ENCODE measurements at places on chromosomes 2 and 18.

DNA sequence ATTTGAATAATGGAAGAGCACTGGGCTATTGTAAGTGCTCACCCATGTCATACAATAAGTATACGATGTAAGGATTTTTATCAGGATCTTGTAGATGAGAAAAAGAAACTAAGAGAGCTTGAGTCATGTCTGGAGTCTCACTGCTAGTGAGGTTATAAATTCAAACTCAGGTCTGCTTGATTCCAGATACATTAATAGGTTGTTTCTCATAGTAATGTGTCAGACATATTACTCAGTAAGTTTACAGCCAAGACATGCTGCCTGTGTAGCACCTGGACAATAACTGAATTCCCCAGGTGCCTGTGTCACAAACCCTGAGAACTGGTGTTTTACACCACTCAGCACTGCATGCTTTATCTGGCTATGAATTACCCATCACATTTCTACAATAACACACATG, 216.9 kb upstream of the LRP1B start:
- DNase-seq = no peak

- no peak for DNase-seq
These were observed 15.1 kb upstream of the EML4 start for GRCh38 chr2:42153944-42154581.

- DNase-seq = no peak
These were observed 265.4 kb downstream of the ZNF385B start for GRCh38 chr2:179596018-179596417.

DNA sequence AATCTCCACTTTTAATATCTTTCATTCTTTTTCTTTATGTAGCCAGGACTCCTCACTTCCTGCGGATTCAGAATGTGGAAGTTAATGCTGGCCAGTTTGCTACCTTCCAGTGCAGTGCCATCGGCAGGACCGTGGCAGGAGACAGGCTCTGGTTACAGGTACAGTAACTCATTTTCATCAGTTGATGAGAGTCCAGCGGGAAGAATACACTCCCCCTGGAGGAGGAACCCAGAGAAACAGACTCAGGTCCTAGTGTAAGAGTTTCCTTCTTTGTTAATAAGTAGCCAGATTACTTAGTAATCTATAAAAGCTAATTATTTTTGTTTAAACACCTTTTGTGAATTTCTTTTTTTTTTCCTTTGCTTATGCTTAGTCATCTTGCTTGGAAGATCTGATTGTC, 359.4 kb downstream of the PTPRM start:
- peak; percentile 56 for DNase-seq

GRCh38 chr2:61177727-61178549, 15.9 kb downstream of the C2orf74 start:
- DNase-seq = peak; percentile 34

DNA sequence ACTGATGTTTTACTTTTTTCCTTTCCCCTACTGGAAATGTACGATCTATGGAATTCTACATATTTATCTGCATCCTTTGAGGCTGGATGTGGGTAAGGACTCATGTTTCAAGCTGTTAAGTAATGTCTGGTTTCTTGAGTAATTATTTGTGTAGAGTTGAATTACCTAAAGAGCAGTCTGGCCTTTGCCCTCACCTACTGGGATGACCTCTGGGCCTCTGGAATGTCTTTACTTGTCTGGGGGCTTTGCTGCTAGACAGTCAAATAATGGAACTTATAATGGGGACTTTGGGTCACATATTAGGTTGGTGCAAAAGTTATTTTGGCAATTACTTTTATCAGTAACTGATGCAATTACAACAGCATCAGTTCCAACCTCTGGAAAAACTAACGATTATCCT, 244.7 kb downstream of the CCDC178 start:
- no peak for DNase-seq

DNA sequence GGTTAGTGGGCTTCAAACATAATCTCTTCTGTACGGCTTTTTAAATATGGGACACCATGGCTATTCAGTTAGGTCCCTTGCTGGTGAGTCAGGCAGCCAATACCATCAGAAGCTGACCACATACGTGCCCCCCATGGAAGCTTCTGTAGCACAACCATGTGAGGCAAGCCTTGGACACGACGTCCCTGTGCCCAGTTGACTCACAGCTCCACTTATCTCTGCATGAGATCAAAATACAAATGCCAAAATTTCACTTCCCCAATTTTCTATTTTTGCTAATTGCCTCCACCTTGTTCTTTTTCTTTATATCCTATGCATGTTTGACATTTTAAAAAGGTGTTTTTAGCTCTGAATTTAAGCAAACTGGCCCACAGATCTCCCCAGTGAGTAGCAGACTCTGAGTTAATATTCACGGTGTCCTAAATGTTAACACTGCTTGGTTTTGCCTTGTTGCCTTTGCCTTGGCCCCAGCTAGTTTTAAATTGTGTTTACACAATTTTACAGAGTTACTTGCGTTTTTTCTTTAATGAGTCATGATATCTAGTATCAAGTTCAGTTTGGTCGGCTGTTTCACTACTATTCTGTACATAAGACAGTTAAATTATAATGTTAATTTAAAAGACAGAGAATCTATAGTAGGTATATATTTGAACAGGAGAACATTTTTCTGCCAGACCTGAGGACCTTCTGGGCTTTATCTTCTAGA, 77.5 kb downstream of the CDCA7 start:
- DNase-seq = no peak
